ENCODE measurements at places on chromosomes 11 and 22.

DNA sequence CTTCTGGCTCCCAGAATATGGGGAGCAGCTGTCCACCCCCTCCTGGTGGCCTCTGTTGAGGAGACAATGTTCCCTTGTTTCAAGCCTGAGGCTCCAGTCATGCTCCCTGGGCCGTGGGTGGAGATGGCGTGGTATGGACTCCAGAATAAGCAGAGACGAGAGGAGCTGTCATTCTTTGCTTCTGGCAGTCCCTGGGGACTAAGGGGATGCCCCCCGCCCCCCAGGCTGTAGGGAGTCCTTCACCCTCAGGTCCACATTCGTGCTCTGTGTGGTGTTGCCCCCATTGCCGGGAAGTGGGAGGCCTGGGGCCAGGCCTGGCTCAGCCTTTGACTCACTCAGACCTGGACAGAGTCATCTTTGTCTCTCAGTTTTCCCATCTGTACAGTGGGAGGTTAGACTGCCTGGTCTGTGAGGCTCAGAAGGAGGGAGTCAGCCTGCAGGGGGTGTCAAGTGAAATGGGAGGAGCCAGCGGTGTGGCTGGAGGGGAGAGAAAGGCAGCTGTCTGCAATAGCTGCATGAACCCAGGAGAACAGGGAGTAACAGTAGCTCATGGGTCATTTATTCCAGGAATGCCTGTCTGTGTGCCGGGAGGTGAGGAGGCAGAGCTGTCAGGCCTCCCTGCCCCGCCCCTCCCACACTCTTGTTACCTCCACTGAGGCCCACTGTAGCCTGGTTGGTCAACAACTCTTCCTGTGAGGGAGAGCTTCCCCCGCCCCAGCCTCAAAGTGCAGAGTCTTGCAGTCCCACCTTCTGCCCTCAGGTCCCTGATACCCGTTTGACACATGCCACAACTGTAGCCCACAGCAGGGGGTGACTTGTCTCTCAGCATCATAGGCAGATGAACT lies 6.3 kb downstream of the ARHGEF17 start:
- peak; percentile 63 for DNase-seq

GRCh38 chr11:128835741-128836430 lies 31.2 kb downstream of the KCNJ1 start:
- no peak for DNase-seq

GRCh38 chr11:7575841-7576725 lies 62.3 kb downstream of the PPFIBP2 start:
- DNase-seq: peak; percentile 29

DNA sequence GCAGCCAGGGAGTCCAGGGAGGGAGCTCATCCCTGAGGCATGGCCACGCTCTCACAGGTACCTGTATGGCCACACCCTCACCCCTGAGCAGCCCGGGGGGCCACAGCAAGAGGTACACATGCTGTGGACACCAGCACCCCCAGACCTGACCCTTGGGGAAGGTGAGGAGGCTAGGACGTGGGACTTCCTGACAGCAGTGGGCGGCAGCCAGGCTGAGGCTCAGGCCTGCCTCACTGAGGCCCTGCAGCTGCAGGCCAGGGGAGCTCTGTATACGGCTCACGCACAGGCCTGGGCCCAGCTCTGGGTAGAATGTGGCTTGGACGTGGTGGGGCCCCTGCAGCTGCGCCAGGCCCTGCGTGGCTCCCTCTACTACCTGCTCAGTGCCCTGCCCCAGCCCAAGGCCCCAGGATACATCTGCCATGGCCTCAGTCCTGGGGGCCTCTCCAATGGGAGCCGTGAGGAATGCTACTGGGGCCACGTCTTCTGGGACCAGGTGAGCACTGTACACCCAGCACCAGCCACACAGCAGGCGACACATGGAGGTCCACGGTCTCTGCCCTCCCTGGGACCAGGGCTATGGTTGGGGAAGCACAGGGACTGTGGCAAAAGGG lies 1.8 kb downstream of the PGGHG start:
- no peak for DNase-seq

- DNase-seq: peak; percentile 83
These were observed 3.1 kb upstream of the PYGM start for GRCh38 chr11:64762674-64763525.

- DNase-seq: peak; percentile 21
These were observed 18.1 kb upstream of the SCGB1A1 start for GRCh38 chr11:62400760-62401159.

- peak; percentile 46 for DNase-seq
These were observed 8.6 kb downstream of the GRIA4 start for GRCh38 chr11:105618343-105618955.

GRCh38 chr11:1872267-1872985 lies 19.3 kb downstream of the PRR33 start:
- DNase-seq: no peak

- DNase-seq: no peak
These were observed 247.8 kb downstream of the NTM start for GRCh38 chr11:131618201-131618600.

- no peak for DNase-seq
These were observed 2.9 kb upstream of the BID start for GRCh38 chr22:17777005-17777716.

GRCh38 chr22:49712195-49712791 lies 115.4 kb downstream of the BRD1 start:
- peak; percentile 10 for DNase-seq

DNA sequence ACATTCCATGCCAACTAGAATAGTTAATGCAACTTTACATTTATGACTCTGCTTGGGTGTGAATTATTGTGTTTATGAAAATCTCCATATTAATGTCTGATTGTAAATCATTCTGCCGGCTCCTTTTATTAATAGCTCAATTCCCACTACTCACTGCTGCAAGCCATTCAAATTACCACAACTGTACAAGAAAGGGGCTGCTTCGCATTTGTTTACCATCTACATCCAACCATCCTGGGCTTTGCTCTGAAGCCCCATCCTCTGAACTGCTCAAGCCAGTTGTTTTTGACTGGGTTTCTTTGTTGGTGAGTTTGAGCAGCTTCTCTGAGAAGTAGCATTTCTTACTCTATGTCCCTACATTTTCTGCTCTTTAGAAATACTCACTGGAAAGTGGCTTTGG lies 451.6 kb upstream of the CADM1 start:
- no peak for DNase-seq

- DNase-seq: no peak
These were observed 10.1 kb upstream of the ACR start for GRCh38 chr22:50727678-50728522.

- no peak for DNase-seq
These were observed 415.6 kb upstream of the NARS2 start for GRCh38 chr11:78990261-78990660.

- no peak for DNase-seq
These were observed 19.9 kb upstream of the MYOD1 start for GRCh38 chr11:17699147-17700114.

GRCh38 chr22:39991159-39991860 lies 3.4 kb upstream of the FAM83F start:
- no peak for DNase-seq

DNA sequence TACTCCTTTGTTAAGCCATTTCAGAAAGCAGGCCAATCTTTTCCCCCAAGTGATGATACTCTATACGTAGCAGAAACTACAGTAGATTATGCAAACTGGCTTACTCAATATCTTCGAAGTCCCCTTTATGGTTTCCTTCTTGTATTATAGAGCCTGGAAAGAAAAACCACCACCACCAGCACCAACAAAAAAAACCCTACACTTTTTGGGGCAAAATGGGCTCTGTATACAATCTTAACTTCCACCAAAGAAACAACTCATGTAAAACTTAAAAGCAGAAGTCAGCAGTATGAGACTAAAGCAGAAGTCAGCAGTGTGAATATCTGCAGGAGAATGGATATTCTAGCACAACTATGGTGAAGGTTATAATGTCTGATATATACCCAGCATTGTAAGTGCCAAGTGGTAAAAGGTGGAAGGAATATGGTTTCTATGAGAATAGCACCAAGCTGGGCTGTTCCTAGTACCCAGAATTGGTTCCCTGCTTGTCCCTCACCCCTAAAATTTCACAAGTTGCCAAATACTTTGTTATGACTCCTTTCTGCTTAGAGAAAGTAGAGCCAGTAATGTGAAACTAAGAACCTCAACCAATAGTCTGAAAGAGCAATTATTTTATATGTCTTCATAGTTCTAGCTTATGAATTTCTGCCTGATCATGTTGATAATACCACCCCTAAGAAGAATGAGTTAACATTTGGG lies 252.1 kb downstream of the SBF2 start:
- no peak for DNase-seq

DNA sequence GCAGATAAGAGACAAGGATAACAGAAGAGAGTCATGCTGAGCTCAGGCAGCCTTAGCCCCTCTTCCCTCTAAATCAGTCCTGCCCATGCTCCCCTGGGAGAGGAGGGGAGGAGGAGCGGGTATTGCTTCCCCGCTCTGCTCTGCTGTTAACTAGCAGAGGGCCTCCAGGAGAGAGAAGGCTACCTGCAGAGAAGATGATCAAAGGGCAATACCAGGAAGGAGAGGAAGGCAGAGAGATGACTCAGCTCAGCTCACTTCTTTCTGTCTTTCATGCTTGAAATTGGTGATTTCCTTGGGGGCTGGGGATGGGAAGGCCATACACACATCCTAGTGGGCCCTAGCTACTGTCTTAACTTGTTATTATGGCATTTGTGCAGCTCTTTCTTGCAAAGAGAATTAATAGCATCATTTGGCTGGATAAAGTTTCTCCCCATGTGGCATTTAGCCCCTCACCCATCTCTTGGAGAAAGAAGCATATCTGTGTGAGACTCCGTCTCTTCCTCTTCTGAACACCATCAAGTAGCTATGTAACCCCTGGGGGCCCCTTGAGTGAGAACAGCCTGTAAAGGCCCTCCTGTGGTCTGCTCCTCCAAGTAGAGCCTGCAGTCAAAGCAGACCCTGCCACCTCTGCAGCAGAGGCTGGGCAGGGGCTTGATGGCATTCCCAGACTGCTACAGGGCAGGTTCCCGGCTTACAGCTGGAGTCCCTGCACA lies 33.4 kb upstream of the AMOTL1 start:
- DNase-seq: no peak

- no peak for DNase-seq
These were observed 55.5 kb upstream of the SLC5A12 start for GRCh38 chr11:26777372-26777808.

DNA sequence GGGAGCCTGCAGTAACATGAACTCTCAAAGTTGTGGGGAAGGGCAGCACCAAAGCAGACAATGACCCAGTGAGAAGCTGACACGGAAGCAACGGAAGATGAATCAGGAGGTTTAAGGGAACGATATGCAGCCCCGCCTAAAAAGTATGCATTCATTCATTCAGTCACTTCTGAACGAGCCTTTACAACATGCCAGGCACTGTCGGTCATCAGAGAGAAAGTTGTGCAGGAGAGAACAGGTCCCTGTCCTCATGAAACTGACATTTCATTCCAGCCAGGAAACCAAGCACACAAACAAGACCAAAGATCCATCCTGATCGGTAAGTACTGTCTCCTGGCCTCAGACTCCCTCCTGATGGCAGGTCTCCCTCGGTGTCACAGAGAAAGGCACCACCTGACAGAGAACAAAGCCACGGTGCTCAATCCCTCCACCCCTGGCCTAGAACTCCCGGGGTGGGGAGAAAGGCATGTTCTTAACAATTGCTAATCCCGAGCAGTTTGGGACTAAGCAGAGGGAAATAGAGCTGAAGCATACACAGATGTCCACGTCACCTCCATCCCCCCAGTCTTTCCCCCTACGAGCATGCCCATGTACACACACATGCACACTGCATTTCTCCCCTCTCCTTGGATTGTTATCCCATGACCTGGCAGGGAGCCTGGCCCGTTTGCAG lies 49.3 kb downstream of the LRFN4 start:
- DNase-seq: no peak

- DNase-seq: no peak
These were observed 380.6 kb downstream of the CTTN start for GRCh38 chr11:70778883-70779282.

DNA sequence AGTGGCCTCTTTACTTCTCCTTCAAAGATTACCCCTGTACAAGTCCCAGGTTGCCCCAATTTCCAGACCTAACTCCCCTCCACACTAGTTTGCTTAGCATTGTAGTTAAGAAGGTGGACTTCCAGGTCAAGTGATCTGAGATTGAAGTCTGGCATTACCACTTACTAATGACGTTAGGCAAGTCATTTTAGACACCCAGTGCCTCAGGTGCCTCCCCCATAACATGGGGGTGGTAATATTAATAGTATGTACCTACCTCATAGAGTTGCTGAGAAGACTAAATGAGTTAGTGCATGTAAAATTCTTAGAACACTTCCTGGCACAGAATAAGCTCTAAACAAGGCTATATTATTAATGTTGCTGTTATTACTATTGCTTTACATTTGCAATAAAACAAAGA lies 93.4 kb downstream of the SPON1 start:
- DNase-seq: no peak

DNA sequence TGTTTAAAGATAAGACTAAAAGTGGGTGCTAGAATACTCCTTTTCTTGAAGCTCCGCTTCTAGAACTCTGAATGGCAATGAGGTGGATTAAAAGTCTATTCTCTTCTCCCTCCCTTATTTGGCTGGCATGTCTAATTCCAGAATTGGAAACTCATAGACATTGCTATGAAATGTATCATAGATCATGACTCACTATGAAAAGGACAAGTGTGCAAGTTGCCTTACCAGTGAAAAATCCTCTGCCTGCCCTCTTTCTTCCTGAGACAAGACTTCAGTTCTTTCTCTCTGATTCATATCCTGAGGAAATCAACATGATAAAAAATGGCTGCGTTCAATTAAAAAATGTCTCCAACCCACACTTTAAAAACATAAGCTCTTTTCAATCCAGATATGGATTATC lies 73.2 kb upstream of the BLID start:
- DNase-seq: peak; percentile 63

DNA sequence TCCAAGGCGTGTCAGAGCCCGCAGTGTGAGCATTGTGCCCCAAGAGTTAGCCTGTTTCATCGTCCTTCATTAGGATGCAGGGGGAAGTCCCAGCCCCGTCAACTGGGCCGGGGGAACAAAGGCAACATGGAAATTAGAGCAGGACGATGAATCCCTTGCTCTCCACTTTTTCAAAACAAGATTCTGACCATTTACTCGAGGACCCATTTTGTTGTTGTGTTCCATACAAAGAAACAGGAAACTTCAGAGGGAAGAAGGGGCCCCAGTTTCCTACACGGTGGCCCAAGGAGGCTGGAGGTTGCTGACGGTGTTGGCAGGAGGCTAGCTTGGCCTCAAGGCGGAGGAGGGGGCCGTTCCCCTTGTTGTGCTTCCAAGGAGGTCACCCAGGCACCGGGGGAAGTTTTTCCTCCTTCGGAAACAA lies 44.0 kb upstream of the SLC1A2 start:
- no peak for DNase-seq

DNA sequence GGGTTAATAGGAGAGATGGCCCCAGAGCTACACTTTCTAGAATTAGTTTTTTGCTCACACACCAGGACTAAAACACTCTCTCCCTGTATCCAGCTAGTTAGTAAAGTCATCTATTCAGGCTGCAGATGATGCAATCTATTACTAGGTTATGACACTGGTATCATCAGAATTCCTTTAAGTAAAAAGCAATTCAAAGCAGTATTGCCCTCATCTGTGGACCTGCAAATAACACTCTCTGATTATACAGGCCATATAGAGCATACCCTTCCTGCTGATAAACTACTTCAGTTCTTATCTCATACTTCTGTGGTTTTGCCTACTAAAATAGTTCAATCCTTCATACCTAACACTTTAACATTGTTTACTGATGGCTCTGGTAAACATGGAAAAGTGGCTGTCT lies 13.5 kb upstream of the MTMR2 start:
- DNase-seq: no peak

Data from Caki2 (cell line).